NCI-H1417 treated with DMSO at 0.1 percent for 48 hours (cell line): ENCODE measurements at places on chromosomes 12 and 14.

GRCh38 chr12:121722511-121722910 is 10.0 kb downstream of the TMEM120B start:
- no peak for DNase-seq

GRCh38 chr14:33477797-33478196 is 473.1 kb downstream of the EGLN3 start:
- no peak for DNase-seq

- no peak for DNase-seq
Measured at GRCh38 chr14:96064866-96065265, 25.7 kb downstream of the C14orf132 start.

GRCh38 chr12:104150416-104150815 is 12.4 kb upstream of the NFYB start:
- DNase-seq, result no peak

GRCh38 chr12:22684140-22685118 is 59.5 kb downstream of the ETNK1 start:
- DNase-seq, result no peak

- no peak for DNase-seq
Measured at GRCh38 chr12:27013611-27014084, 536 bp downstream of the TM7SF3 start.

DNA sequence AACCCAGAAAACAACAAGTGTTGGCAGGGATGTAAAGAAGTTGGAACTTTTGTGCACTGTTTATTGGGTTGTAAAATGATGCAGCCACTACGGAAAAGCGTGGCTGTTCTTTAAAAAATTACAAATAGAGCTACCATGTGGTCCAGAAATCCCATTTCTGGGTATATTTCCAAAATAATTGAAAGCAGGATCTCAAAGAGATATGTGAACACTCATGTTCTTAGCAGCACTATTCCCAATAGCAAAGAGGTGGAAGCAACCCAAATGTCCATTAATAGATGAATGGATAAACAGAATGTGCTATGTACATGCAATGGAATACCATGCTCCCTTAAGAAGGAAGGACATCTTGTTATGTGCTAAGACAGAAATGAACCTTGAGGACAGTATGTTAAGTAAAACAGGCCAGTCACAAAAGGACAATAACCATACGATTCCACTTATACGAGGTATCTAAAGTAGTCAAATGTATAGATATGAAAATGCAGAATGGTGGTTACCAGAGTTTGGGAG is 249.5 kb downstream of the PHLDA1 start:
- DNase-seq, result no peak

DNA sequence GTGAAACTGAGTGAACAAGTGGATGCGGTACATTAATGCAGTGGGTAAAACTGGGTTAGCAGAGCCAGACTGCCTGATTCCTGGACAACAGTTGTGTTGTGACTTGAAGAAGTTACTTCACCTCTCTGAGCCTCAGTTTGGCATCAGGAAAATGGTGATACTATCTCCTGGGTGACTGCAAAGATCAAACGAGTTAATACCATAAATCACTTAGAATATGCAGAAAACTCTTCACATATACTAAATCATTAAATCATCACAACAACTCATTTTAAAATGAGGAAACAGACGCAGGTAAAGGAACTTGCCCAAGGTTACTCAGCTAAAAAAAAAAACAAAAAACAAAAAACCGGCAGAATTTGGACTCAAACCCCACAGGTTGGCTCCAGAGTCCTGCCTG is 811 bp downstream of the MTERF2 start:
- DNase-seq, result no peak

- DNase-seq, result no peak
Measured at GRCh38 chr12:119060847-119061796, 79.8 kb downstream of the SRRM4 start.

DNA sequence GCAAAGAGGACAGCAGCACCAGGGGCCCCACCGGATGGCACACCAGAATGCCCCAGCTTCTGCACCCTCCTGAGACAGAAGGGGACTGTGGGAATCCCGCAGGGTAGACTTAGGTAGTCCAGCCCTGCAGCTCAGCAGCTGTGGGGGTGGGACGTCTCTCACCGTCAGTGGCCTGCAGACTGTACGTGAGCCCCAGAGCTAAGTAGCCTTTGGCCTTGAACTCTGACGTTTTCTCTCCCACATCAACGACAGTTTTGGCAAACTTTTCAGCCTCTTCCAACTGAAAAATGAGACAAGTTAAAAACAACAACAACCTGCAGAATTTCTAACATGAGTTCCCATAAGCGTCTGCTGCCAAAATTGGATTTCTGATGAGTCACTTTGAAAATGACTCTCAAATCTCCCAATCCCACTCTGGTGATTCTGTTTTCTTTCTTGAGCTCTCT is 161.4 kb downstream of the TTC7B start:
- no peak for DNase-seq

GRCh38 chr14:63277591-63278183 is 41.0 kb downstream of the GPHB5 start:
- DNase-seq, result peak; percentile 41

- no peak for DNase-seq
Measured at GRCh38 chr14:68854421-68854820, 61.6 kb upstream of the ZFP36L1 start.

- no peak for DNase-seq
Measured at GRCh38 chr14:74429991-74430390, 4.0 kb upstream of the SYNDIG1L start.

DNA sequence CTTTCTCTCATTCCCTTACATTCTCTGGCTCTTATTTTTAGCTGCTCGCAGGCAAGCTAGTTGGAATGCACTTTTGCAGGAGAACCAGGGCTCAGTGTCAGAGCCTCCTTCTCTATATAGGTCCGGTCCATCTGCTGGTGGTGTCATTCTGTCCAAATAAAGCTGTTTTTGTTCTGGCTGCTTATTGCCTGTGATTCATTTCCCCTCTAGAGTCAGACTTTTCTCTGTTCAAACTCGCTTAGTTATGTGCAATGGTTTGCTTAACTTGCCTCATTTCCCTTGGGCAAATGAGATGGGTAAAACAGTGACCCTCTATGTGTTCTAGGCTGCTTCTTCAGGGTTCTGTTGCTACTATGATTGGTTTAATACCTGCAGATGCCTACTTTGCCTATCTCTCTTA is 2.9 kb downstream of the SMARCD1 start:
- no peak for DNase-seq
